ENCODE measurements at places on chromosomes 6 and 20.
A peak's percentile ranks its signal among the peaks of the same experiment; 100 is the strongest.

DNA sequence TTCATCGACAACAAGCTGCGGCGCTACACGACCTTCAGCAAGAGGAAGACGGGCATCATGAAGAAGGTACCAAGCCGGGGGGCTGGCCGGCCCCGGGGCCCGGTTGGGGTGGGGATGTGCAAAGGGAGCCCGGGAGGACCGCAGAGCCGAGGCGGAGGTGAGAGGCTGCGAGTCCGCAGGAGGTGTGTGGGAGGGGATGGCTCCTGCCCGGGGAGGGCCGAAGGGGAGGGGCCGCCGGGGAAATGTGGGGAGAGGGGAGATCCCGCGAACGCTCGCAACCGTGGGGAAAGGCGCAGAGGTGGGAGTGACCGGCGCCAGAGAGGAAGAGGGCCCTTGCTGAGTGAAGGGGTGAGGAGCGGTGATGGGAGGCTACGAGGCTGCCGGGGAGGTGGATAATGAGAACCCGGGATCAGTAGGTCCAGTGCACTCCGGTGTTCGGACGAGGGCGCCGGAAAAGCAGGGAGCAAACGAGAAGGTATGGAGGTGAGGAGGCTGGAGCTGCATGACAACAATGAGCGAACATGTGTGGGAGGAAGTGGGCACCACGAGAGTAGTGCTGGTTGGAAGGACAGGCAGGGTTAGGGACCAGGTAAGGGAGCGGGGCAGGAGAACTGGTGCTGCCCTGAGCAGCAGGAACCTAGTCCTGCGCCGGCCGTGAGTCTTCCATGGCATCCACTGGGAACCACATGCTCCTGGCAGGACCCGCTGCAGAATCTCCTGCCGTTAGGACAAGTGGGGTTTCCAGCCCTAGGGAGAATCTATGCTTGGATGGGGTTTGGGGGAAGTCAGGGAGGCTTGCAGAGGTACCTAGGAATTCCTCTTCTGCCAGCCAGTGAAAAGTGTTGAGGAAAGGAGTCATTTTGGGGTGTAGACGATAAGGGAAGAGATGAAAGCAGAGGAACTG, 1.3 kb downstream of the SRF start:
- DNase-seq, result peak; percentile 31

- DNase-seq, result no peak
Measured at GRCh38 chr20:22383156-22383555, 201.2 kb downstream of the FOXA2 start.

DNA sequence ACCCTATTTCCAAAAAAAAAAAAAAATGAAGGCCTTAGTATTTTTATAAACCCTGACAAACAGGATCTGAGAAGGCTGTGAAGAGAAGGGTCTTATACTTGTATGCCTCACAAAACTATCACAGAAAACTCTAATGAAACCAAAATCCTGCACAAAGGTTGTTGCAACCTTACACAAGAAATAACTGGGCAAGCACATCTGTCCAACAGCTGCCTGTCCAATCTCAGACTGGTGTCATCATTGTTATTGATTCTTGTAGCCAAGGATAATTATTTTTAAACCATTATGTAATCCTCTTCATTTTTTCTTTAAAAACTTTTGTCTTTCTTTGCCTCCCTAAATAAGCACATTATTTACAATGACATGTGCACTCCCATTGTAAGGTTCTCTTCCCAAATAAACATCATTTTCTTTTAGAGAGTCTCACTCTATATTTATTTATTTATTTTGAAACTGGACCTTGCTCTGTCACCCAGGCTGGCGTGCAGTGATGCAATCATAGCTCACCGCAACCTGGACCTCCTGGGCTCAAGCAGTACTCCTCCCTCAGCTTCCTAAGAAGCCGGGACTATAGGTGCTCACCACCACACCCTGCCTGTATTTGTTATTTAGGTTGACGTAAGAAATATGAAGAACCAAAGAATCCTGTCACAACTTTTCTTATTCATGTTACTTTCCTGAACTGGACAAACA, 697.1 kb downstream of the DOK5 start:
- DNase-seq, result no peak

DNA sequence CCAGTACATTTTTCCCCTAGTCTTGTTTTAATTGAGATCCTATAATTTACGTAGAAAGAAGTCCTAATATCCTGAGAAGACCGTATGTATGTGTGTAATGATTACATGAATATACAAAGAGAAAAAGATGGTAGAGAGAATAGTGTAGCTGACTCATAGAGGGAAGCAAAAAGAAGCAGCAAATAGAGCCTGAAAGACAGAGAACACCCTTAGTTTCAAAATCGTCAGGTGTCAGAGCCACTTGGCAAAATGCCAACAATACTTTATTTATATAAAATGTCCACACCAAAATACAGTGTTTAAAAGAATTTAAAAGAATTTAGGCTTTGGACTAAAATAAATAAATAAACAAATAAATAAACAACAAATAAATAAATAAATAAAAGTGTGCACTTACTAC, 1414.1 kb upstream of the EYS start:
- DNase-seq, result no peak

GRCh38 chr6:23851522-23851921, 274.5 kb upstream of the NRSN1 start:
- DNase-seq, result no peak

GRCh38 chr6:15874326-15874725, 211.5 kb upstream of the DTNBP1 start:
- no peak for DNase-seq

- DNase-seq, result no peak
Measured at GRCh38 chr20:34001378-34001777, 7.7 kb downstream of the RALY start.

DNA sequence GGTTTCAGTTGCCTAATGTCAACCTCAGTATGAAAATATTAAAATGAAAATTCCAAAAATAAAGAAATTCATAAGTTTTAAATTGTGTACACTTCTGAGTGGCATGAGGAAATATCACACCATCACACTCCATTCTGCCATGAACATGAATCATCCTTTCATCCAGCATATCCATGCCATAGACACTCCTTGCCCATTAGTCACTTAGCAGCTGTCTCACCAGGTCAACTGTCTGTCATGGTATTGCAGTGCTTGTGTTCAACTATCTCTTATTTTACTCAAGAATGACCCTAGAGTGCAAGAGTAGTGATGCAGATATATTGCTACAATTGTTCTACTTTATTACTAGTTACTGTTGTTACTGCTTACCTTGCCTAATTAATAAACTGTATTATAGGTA, 712.4 kb downstream of the EPHA7 start:
- DNase-seq, result no peak

DNA sequence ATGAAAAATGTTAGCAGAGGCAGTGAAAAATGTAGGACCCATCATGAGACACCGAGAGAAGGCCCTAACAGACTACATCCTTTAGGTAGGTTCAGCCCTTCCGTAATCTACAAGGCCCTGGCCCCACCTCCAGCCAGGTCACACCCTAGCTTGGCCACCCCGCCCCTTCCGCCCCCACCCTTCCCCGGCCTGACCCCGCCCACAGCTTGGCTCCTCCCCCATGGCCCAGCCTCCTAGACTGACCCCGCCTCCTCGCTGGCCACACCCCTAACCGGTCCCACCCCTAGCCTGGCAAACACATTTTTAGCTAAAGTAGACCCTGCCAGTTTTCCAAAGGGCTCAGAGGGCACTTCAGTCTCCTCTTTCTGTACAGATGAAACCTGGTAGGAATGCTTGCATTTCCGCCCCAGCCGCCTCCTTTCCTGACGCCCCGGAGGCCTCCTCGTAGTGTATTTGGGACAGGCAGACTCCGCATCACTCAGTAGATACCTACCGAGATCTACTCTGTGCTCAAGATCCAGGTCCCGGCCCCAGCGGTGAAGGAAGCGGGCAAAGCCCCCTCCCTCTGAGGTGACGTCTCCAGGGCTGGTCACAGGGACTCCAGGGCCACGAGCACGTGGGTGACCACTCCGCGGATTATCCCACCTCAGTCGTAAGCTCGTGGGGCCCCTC, 443.5 kb downstream of the PREX1 start:
- DNase-seq, result no peak

DNA sequence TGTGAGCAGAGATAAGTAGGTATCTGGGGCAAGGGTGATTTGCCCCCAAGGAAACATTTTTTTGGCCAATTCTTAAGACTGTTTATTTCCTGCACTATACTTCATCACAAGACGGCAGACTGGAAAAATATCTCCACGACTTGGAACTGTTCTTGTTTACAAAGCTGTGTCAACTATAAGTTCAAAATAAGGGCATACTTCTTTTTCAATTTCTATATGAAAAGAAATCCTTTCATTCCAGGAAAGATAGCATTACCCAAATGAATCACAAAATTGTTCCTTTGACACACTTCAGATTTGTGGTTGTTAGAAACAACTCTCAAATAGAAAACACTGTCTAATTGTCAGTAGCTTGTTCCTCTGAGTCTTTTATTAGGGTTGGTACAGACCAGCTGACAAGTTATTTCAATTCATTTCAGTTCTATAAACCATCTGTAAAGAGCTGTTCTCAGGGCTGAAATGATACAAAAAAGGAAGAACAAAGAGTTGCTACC, 212.9 kb upstream of the PRDM1 start:
- DNase-seq, result no peak

DNA sequence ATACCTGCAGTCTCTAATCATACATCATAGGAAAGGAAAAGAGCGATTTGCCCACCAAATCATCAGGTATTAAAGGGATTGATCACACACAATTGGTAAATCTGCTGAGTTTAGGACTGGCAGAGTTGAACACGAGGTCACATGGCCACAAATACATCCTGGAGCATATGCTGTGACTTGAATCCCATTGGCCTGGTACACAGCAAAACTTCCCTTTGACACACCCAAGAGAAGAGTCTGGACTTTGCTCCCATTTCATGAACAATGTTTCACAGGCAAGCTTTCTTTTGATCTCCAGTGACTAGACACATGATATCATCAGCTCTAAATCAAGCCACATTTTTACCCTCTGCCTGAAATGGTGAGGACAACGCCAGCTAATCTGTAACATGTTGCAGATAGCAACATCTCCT, 117.9 kb downstream of the ISM1 start:
- DNase-seq, result no peak

DNA sequence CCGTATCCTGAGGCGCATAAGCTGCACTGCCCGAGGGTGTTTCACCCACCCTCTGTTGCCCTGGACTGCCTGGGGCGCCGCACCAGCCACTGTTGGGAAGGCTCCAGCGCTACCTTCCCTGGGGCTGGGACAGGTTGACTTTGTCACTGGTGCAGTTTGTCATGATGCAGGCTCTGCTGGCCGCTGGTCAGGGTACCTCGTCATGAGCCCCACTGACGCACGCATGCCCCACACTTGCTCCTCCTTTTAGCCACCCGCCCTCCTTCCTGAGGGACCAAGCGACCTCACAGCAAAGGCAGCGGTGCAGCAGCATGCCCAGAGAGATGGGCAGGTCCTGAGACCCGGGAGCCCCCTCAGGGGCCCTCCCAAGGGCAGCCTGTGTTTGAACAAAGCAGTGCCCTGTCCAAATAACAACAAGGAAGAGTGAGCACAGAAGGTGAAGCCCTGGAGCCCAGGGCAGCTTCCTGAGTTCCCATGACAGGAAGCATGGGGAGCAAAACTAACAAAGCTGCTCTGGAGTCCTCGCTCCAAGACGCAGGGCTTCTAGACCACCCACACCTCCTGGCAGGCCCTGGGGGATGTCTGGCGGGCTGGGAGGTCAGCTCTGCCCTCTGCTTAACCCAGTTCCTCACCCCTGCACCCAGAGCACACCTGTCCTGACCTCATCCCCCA, 50.1 kb upstream of the SMOC2 start:
- no peak for DNase-seq
